Stimulated activated CD8-positive, alpha-beta memory T cell treated with anti-CD3 and anti-CD28 coated beads, Interleukin-15, amount 100 ng/mL, for 24 hours (primary cell): ENCODE measurements at places on chromosomes 6 and 20.

GRCh38 chr6:137056121-137056880 is 11.5 kb upstream of the IL20RA start:
- DNase-seq = no peak

GRCh38 chr6:170462366-170463020 is 90.6 kb downstream of the PSMB1 start:
- no peak for DNase-seq

DNA sequence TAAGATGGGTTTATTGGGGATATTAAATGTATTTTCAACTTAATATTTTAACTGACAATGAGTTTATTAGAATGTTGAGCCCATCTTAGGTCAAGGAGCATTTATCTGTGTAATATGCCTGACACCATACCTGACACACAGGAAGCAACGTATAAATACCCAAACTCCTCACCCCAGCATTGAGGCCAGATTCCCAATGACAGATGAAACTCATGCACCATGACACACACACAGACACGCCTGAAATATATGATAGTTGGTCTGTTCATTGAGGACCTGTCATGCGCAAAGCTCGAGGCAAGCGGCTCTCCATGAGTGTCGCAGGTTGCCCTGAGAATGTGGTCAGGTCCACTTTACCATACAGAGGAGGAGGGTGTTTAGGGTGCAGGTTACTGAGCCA is 64.1 kb downstream of the GFOD1 start:
- no peak for DNase-seq

DNA sequence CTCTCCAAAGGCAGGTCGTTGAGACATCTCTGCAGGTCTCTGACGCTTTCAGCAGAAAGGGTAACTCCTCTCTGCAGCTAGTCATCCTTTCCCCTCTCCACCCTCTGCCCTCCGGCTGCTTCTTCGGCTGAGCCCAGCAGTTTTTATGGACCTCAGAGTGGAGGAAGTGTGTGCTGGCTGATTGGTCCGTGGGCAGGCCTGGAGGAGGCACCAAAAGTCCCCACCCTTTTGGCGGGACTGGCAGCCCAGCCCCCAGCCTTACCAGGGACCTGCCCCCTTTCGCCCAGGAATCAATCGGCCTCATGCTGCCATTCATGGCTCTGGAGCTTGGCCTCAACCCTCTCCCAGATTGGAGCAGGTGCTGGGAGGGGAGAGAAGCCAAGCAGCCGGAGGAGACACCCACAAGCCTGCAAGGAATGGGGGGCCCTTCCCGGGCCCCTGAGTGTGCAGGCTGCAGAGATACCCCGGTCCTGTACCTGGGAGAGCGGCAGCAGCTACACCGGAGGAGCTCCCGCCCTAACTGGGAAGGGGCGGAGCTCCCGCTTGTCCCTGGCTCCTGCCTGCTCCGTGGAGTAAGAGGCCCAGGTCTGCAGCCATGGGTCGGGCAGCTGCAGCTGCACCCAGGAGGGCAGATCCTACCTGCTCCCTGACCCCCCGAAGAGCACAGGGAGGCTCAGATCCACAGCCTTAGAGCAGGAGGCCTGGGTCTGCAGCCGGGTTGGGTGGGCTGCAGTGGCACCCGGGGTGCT is 170.3 kb upstream of the SOX4 start:
- DNase-seq = no peak

DNA sequence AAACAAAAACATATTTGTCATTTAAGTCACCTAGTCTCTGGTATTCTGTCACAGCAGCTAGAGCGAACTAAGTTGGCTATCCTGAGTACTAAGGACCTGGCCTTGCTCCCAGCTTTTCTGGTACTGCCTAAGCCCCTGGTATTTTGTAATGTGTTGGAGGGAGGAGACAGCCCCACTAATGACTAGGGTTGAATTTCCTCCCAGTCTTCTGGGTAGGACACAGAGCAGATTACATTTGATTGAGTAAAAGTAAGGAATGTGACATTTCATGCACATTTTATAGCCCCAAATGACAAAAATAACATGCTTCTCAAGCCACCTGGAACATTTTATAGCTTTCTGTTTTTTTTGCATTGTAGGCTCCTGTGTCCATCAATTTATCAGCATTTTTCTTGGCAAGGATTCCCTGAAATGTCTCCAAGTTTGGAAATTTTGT is 47.9 kb upstream of the DDR1 start:
- no peak for DNase-seq

DNA sequence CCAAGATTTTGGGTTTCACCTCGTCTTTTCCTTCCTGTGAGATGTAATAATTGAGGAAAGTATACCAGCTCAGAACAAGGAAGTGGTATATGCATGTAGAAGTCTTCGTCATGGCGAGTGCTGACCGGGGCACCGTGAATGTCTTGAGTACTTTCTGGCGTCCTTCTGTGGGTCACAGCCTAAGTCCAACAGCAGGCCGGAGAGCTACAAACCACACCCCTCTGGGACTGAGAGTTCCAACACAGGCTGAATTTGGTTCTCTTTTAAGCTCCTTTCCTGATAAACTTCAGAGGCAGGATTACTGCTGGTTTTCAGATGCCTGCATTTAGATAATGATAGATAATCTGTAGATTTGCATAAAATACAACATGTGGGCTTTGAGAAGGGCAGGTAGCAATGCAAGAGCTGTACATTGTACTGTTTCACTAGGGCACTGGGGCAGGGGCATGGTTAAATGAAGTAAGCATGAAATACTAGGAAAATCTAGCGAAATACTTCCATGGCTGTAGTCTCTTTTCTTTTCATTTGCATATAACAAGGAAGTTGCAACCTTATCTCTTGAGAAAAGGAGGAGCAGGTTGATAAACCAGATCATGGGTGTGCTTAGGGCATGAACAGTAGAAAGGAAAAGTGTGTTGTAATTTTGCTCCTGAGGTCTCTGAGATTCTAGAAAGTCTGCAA is at the start of gene ADTRP:
TSS of gene ADTRP (minus strand) at position 156 of the 681 bp plus-strand sequence. CDS start at position 112, 44 bp downstream.
- DNase-seq = no peak

DNA sequence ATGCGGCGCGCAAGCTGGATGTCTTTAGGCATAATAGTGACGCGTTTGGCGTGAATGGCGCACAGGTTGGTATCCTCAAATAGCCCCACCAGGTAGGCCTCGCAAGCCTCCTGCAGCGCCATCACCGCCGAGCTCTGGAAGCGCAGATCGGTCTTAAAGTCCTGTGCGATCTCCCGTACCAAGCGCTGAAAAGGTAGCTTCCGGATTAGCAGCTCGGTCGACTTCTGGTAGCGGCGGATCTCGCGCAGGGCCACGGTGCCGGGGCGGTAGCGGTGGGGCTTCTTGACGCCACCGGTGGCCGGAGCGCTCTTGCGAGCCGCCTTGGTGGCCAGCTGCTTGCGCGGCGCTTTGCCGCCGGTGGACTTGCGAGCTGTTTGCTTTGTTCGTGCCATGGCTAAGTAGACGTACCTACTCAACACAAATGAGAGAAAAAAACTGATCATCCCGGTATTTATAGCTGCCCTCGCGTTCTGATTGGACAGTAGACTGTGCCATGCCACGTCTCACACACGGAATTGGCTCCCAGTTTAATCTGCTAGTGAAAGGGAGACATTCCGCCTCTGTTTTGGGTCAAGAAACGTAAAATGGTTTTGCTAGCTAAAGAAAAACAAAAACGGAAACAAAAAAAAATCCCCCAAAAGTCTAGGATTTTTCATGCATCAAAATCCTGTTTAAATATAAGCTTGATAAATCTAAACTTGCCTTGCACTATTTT is 40.1 kb downstream of the OR2B2 start:
- DNase-seq = no peak

DNA sequence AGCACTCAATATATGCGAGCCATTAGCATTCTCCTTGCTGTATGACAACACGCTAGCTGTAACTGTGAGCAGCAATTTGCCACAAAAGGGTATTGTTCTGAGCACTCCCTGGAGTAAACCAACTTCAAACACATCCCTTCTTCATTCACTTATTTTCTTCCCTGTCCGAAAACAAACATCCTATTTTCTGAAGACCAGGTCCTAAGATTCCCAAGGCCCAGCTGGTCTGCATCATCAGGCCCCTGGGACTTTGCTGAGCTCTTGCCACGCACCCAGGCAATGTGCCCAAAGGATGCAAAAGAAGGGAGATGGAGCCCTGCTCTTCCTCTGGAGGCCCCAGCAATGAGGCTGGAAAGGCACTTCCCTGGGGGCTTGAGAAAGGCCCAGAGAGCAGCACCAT is 118.1 kb downstream of the PREX1 start:
- DNase-seq = no peak

- DNase-seq = no peak
Observed at GRCh38 chr6:100035873-100036653, 42.0 kb upstream of the MCHR2 start.

- no peak for DNase-seq
Observed at GRCh38 chr6:99905209-99906106, 88.6 kb downstream of the MCHR2 start.

GRCh38 chr6:34248198-34248726 is 544 bp downstream of the SMIM29 start:
- no peak for DNase-seq

DNA sequence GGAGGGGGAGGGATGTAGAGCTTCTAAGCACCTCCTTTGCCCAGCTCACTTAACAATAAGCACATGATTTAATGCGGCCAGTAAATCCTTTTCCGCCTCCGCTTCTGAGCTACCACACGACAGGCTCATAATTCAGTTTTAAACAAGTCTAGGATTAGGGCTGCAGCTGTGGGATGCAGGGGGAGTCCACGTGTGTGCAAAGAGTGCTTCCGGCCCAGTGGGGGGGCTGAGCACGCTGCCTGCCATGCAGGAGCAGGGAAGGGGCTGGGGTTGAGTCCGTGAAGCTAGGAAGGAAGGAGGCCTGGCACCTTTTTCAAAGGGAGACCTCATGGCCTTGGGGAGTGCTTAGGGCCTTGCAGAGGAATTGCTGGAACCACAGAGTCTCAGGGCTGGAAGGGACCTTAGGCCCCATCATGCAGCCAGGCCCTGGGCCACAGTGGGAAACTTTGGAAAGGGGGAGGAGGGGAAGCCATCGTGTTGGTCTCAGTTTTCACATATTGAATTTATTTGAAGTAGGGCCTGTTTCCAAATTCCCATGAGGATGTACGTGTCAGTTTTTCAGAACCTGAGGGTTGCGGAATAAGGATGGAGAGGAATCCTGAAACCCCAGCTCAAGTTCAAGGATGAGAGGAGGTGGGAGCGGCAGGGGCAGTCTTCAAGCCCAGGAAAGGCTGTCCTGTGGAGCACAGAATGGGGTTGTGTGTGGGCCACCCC is 96.1 kb downstream of the VEGFA start:
- DNase-seq = no peak

- no peak for DNase-seq
Observed at GRCh38 chr20:45500022-45500421, 15.4 kb downstream of the SPINT3 start.

- no peak for DNase-seq
Observed at GRCh38 chr20:57582432-57583288, 21.8 kb downstream of the PCK1 start.

DNA sequence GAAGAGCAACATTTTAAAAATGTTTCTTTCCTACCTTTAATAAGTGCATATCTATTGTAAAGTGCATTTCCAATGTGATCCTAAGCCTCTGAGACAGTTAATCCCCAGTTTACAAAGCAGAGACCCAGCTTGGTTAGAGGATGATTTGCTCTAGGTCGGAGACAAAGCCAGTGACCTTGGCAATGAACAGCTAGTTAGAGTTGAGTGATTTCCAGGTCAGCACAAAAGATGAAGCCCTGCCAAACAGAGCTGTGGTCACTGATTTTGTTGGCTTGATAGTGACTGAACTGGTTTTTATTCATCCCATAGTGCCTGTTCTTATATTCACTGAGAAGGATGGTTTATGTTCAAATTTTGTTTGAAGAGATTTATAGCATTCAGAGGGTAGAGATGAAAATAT is 56.6 kb upstream of the CD83 start:
- no peak for DNase-seq

DNA sequence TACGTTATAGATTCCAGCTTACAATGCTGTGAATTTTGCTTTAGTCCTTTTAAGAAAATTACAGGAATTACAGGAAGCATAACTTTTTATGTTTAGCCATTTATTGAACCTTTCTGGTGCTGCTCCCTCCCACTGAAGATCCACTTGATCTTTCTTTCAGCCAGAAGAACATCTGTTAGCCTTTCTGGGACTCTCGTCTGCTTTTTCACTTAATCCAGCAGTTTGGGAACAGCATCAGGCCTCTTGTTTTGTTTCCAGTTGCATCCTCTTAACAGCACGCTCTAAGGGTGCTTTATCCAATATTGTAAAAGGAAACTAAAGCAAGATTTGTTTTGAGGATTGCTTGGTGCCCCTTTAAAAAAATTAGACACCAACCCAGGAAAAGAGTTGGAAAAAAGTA is 10.3 kb upstream of the CYP24A1 start:
- DNase-seq = no peak

DNA sequence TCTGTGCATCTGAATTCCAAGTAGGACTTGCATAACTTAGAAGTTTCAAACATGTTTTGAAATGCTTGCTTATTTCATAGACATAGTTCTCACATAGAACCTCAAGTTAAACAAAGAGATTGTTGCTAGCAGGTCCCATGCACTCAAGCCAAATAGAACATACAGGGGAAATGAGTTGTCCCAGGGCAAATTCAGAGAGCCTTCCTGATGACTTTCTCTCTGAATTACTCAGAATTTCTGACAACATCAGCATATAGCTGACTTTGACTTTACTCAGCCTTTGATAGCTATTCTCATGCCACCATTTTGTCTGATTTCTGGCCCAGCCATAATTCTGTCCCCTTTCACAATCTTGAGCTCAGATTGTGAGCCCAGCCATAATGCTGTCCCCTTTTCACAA is 333.2 kb upstream of the PLCB4 start:
- DNase-seq = no peak

DNA sequence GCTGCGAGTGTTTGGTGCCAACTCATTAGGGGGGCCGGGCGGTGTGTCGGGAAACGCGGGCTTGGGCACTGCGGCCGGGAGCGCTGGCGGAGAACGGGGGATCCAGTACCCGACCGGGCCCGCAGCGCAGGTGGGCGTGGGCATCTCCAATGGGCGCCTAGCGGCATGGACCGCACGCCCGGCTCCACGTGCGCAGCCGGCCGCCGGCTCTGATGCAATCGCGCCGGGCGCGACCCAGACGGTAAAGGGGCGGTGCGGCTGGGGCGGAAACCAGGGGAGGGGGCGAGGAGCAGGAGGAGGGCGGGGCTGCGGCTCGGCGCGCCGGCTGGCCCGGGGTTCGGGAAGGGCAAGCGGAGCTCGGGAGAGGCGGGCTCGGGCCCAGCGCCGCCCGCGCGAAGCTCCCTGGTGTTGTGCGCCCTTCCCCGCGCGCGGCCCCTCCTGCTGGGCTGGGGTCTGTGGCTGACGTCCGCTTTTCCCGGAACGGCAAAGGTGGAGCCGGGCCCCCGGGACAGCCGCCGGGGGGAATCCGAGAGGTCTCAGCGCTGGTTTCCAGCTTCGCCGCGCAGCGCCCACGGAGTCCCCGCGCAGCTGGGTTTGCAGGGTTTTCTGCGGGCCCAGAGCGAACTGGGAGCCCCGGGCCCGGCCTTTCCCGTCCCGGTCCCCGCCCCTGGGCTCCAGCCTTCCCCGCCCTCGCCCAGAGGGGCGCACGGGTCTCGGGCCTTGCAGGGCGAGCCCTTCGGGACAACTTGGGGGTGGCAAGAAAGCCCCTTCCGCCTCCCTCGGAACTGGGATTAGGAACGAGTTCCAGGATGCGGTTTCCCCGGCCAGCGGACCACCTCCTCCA is 867 bp downstream of the MTHFD1L start:
- DNase-seq = peak; percentile 50
